GDM1 (cell line): ENCODE measurements at places on chromosomes 12 and 14.
A peak's percentile ranks its signal among the peaks of the same experiment; 100 is the strongest.

DNA sequence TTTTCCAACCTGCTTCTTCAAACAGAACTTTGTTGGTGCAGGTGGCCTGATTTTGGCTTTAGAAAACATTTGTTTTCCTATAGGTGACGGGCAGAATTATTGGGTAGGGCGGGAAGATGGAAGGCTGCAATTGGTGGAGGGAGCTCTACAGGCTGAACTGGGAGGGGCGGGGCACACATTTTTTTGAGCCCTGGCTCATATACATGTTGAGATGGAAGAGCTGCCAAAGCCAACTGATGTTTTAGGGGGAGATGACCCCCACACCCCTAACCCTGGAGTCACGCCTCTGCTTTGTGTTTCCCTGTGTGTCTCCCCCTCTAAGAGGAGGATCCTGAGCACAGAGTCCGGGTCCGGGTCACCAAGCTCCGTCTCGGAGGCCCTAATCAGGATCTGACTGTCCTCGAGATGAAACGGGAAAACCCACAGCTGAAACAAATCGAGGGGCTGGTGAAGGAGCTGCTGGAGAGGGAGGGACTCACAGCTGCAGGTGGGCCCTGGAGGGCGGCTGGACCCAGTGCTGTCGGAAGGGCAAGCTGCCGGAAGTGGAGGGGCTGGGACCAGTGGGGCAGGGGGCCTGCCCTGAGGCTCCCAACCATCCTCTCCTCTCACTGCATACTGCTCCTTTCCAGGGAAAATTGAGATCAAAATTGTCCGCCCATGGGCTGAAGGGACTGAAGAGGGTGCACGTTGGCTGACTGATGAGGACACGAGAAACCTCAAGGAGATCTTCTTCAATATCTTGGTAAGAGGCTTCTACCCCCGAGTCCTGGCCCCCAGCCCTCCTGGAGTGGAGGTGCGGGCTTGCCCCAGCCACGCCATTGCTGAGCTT lies 18.6 kb downstream of the AGAP2 start:
- DNase-seq, result no peak

GRCh38 chr12:116558280-116559161 lies 660 bp upstream of the MAP1LC3B2 start:
- DNase-seq, result no peak

DNA sequence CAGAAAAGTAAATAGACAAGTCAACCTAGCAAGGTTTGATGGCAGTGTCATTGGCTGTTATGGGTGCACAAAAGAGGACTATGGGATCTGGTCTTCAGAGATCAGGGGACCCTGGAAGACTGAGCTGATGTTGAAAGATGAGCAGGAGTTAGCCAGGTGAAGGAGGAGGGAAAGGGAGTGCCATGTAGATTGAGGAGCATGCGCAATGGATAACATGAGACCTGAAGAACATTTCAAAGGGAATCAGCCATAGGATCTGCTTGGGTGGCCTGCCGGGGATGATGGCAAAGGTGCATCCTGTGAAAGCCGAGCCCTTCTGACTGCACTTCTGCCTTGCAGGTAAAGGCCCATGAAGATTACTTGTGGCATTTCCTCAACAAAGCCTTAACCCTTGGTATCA lies 90.8 kb downstream of the TBC1D30 start:
- no peak for DNase-seq

- DNase-seq, result no peak
Measured at GRCh38 chr14:50667684-50667995, 466 bp downstream of the SAV1 start.

DNA sequence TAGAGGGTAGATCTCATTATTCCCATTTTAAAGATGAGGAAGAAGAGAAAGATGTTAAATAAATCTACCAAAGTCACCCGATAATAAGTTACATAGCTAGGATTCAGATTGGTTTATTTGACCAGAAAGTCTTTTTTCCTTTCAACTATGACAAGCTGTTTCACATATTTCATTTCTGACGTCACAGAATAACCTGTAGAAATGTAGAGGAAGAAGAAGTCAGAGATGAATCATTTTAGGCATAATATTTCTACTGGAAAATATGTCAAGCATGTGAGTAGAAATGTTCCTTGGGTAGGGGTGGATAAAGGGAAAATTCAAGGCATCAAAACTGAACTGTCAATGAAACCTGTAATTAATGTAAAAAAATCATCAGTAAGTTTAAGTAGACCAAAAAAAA lies 107.0 kb downstream of the MGST1 start:
- DNase-seq, result no peak

- DNase-seq, result peak; percentile 13
Measured at GRCh38 chr14:50619569-50620141, 48.5 kb downstream of the SAV1 start.

- no peak for DNase-seq
Measured at GRCh38 chr12:95181103-95181502, 36.2 kb downstream of the FGD6 start.

- DNase-seq, result no peak
Measured at GRCh38 chr14:58942516-58942915, 246.0 kb upstream of the DAAM1 start.

GRCh38 chr14:54579621-54580020 lies 12.7 kb downstream of the SAMD4A start:
- DNase-seq, result no peak

- DNase-seq, result no peak
Measured at GRCh38 chr14:89160437-89160836, 256.6 kb downstream of the FOXN3 start.

- DNase-seq, result no peak
Measured at GRCh38 chr12:118136559-118137003, 657 bp downstream of the PEBP1 start.

GRCh38 chr14:99237288-99237687 lies 34.7 kb downstream of the BCL11B start:
- DNase-seq, result no peak

DNA sequence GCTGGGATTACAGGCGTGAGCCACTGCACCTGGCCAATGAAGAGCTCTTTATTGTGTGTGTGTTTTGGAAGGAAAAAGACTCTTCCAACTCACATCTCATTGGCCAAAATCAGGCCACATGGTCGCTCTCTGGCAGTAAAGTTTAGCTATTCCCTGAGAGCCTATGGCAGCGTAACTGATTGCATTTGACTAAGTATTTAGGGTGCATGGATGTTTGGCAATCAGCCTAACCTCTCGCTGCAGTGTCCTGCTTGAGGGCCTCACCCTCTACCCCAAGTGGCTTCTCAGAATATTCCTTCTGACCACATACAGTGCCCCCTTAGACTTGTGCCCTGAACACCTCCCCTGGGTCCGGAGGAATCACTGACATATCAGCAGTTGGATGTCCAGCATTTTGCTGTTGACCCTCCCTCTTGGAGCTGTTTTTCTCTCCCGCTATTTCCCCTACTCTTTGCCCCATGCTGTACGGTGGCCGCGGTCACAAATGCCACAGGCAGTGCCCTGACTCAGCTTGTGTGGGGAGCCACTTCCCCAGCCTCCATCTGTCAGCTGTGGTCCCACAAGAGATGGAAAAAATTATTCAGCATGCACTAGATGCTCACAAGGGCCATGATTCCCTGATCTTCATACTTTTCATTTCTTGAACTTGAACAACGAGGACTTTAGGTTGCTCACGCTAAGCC lies 9.5 kb downstream of the PHETA1 start:
- DNase-seq, result peak; percentile 73

DNA sequence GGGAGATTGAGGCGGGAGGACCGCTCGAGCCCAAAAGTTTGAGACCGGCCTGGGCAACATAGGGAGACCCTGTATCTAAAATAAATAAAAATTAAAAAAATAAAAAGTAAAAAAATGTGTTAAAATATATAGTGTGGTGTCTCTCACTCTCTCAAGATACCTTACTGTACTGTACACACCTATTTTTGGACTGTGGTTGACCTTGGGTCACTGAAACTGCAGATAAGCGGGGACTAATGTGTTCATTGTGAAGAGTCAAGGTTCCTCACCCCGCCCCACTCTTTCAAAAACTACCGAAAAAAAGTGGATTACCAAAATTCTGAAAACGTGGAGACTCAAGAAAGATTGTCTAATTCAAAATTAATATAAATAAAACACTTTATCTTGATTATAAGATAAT lies 1.0 kb upstream of the TAS2R13 start:
- no peak for DNase-seq

- no peak for DNase-seq
Measured at GRCh38 chr12:58750484-58750883, 169.8 kb downstream of the LRIG3 start.

DNA sequence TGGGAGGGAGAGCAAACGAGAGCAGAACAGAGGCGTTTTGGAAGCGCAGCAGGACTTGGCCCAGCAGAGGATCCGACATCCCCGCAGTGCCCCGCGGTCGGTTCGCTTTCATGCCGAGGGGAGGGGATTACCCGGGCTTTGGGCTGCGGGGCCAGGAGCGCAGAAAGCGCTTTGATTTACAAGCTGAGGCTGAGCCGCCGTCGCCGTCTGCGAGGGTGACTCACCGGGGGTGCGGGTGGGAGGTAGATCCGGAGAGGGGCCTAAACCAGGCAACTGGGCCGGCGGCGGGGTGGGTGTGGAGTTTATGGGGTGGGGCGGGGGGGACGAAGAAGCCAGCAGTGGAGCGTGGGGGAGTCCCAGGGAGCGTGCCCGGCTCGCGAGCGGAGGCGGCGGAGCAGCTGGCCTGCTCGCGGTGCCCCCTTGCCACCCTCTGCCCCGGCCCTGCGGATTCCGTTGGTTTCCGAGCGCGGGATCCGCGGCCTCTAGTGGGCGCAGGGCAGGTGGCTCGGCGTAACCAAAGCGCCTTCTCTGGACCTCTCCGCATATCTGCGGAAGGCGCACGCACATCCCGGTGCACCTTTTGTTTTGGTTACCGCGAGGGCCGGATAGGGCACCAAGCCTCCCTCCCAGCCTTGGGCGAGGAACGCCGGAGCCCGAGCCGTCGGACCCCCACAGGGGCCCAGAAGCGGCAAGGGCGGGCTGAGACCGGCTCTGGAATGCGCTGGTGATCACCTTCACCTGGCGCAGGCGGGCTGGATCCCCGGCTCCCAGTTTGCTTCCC lies 2.6 kb downstream of the SIX4 start:
- DNase-seq, result no peak

DNA sequence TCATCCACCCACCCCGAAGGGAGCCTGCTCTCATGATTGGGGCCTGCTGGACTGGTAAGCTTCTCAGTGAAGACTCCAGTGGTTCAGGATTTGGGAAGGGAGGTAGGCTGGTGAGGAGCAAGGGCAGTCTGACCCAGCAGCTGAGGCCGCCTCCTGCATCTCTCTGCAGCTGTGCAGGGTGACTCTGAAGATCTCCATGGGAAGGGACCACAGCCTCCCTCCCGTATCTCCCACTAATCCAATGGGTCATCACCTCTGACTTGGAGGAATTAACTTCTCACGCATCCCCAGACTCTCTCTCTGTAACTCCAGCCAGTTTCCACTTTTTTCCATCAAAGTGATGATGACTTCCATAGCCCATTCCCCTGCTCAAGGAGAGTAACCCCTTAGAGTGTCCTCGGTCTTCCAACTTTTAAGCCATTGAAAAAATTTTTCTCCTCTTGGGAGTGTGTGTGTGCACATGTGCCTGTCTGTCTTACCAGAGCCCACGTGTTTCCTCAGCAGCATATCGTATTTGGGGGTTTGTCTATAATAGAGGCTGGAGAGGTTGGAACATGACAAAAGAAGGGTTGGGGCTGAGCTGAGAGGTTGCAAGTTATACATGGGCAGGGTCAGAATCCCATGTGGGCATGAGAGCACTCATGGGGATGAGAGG lies 11.3 kb downstream of the CLSTN3 start:
- DNase-seq, result no peak

- DNase-seq, result no peak
Measured at GRCh38 chr14:93132472-93133065, 16.8 kb upstream of the ITPK1 start.

- DNase-seq, result no peak
Measured at GRCh38 chr12:57735198-57735855, 3.2 kb downstream of the AGAP2 start.

- DNase-seq, result no peak
Measured at GRCh38 chr12:76670776-76671175, 93.1 kb upstream of the ZDHHC17 start.

- DNase-seq, result no peak
Measured at GRCh38 chr12:58765076-58765475, 155.2 kb downstream of the LRIG3 start.

GRCh38 chr12:8913702-8914032 lies 642 bp upstream of the PHC1 start:
- DNase-seq, result no peak

GRCh38 chr12:122862872-122863701 lies 27.8 kb downstream of the HIP1R start:
- no peak for DNase-seq

DNA sequence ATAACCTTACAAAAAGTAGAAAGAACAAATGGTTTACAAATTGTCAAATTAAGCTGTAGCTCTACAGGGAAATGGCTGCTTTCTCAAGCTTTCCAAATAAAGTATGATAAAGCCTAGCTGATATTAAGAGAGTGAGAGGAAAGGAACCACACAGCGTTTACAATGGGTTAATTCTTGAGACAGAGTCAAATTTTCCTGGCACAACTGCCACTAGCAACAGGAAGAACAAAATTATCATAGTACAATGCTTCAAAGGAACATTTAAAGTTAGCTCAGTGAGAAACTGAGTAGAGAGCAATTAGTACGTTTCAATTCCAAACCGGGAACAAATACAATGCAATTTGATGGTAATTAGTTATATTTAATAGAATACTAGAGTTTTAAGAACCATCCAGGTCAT lies 116.0 kb downstream of the PPP1R12A start:
- DNase-seq, result no peak

- no peak for DNase-seq
Measured at GRCh38 chr12:6471989-6472360, 1.5 kb upstream of the VAMP1 start.

DNA sequence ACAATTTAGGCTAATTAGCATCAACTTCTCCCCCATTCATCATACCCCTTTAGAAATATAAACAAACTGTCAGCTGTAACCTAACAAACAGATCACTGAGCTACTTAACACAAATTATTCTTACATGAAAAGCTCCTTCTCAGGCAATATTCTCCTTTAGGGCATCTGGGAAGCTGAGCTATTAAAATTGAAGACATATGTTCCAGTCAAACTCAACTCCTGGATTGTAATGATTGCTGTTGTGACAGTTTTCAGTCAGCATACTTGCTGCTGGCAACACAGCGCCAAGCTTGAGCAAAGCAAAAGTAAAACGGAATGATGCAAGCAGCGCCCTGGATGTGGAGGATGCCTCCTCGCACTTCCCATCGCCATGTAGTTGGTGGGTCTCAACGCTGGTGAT lies 82.4 kb downstream of the SLC25A21 start:
- no peak for DNase-seq

DNA sequence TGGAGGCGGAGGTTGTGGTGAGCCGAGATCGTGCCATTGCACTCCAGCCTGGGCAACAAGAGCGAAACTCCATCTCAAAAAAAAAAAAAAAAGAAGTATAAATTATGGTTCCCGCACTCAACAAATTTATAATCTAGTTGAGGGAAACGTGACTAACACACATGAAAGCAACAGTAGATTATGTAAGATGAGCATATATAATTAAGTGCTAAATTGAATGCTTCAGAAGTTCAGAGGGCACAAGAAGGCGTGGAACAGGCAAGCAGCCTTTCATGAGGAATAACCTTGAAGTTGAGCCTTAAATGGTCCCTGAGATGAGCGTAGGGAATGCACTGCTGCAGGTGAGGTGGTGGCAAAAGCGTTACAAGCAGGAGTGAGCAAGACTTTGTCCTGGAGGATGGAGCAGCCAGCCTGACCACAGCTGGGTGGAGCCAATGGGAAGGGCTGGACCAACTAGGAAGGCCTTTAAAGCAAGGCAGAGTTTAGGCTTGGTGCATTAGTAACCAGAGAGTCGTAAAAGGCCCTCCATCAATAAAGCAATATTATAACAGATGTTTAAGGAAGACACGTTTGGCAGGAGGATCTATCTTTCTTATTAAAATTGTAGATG lies 30.6 kb upstream of the TUBA1A start:
- no peak for DNase-seq

GRCh38 chr12:112275836-112276235 lies 106.4 kb downstream of the HECTD4 start:
- no peak for DNase-seq
